ENCODE measurements at places on chromosomes 13 and 19.

DNA sequence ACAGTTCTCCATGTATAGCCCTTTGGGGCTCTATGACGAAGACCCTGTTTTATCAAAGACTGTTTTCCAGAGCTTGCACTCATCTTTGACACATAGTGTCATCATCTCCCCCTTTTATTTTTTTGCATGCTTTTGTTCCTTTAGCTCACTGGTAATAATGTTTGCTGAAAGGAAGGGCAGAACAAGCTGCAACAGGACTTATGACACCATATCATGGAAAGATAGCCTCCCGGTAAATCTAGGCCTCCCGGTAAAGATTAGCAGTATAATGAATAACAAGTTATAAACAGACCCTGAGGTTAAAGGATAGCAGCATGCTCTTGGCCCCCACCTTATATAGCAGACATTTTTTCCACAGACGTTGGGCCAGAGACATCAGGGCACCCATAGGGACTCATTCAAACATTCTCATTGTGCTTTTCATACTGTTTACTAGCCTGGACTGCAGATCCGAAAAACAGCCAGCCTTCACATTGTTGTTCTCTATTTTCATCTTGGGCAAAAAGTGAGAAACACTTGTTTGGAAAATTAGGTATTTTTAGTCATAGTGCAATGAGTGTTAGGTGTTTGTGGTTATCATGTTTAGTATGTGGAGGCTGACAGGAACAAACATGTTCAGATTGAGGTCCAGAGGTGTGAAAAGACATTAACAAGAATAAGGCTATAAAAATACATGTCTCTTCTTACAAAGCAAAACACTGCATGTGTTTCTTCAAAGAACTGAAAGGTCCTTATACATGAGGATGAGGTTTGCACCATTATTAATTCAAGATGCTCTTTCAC, 136.9 kb upstream of the SPRY2 start:
- DNase-seq = no peak

- DNase-seq = no peak
Measured at GRCh38 chr13:65830411-65831205, 1399.5 kb downstream of the PCDH9 start.

DNA sequence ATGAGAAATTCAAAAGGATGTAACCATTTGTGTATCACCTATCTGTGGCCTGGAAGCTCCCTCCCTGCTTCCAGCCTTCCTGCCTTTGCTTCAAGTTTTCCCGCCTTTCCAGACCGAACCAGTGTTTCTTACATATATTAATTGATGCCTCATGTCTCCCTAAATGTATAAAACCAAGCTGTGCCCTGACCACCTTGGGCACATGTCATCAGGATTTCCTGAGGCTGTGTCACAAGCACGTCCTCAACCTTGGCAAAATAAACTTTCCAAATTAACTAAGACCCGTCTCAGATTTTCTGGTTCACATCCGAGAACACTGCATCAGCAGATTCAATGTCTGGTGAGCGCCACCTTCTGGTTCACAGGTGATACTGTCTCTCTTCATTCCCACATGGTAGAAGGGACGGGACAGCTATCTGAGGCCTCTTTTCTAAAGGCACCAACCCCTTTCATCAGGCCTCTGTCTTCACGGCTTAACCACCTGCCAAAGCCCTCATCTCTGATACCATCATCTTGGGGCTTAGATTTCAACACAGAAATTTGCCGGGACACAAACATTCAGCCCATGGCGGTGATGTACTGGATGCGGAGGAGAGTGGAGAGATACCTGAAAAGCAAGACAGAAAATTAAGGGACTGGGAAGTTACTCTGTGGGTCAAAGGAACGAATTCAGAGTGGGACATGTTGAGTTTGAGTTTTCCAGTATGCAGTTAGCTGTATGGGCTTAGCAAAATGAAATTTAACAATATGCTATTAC, 58.7 kb upstream of the PABPC3 start:
- peak; percentile 54 for DNase-seq

DNA sequence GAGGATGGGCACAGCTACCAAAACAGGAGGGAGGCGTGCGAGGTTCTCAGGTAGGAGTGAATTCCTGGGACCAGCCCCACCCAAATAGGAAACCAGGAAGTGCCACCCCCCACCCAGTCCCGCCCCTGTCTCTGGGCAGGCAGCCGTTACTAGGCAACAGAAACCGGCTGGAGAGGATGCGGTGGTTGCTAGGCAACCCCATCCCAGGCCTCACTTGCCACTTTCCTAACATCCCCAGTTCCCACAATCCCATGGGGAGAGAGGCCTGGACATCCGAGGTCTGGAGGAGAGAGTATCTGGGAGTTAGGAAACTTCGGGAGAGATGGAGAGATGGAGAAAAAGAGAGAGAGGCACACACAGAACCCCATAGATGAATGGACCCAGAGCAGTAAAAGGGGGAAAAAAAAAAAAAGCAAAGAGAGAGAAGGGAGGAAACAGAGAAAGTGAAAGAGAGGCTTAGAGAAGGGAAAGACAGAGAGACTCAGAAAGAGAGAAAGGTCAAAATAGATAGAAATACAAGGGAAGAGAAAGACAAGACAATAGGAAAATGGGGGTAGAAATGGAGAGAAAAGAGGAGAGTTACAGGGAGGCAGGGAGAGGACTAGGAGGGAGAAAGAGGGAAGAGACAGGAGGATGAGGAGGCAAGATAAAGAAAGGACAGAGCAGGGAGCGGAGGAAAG, 3.8 kb downstream of the GRIK5 start:
- peak; percentile 47 for DNase-seq

GRCh38 chr13:108419768-108420167, 150.2 kb downstream of the TNFSF13B start:
- no peak for DNase-seq

- no peak for DNase-seq
Measured at GRCh38 chr19:8835877-8836276, 3.7 kb downstream of the MBD3L1 start.

DNA sequence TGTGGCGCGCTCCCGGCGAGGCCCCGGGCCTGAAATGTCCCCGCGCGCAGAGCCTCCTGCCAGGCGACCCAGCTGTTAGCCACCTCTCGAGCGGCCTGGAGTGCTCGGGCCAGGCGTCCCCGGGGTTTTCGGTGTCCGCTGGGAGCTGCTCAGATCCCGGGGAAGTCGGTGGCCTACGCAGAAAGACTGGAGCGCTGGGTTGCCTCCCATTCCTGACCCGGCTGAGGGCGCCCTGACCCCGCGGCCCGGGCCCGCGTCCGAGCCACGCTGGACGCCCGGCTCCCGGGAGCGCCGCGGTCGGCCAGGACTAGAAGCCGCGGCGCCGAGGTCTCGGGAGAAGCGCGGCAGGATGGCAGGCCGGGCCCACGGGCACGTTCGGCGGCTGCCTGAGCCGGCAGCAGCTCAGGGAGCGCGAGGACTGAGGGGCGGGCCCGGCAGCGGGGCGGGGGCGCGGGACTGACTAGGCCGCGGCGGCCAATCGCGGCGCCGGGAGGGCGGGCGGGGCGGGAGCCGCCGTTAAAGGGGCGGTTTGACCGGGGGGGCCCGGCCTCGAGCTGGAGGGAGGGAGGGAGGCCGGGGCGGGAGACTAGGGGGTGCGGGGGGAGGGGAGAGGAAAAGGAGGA, 1.3 kb upstream of the ZIC2 start:
- DNase-seq = peak; percentile 60

GRCh38 chr19:5914358-5914774, 312 bp downstream of the CAPS start:
- no peak for DNase-seq

- peak; percentile 95 for DNase-seq
Measured at GRCh38 chr19:49570138-49570856, 10.1 kb downstream of the NOSIP start.

GRCh38 chr13:65011378-65011777, 2218.8 kb downstream of the PCDH9 start:
- DNase-seq = no peak

GRCh38 chr19:49910179-49910578, 13.5 kb upstream of the IL4I1 start:
- DNase-seq = no peak

DNA sequence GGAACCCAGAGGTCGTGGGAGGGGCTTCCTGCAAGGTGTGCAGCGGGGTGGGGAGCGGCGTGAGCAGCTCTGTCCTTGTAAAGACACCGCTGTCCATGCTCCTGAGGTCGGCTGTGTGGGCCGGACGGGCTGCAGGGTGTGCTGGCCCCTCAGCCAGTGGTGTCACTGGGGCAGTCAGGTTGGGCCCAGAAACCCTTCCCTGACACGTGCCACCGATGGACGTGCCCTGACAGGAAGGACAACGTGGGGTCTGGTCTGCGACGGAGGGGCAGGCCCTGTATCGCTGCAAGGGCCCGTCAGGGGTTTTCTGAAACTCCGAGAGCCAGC, 4.2 kb upstream of the RPS15 start:
- DNase-seq = no peak

DNA sequence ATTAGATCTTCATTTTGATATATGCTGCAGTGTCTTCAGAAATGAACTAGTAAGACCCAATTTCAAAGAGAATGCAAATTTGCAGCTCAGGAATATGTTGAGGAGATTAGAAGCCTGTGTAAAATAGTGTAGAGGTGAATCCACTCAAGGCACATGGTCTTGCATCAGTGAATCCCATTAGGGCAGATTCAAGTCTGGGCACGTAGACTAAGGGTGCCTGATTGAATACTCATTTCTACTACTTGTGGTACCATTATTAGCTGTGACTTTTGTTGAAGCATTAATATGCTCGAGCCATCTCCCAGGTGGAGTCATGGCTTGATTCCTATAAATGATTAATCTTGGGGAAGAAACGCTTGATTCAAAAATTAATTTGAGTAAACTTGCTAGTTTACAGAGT, 129.4 kb downstream of the AKAP11 start:
- DNase-seq = no peak

DNA sequence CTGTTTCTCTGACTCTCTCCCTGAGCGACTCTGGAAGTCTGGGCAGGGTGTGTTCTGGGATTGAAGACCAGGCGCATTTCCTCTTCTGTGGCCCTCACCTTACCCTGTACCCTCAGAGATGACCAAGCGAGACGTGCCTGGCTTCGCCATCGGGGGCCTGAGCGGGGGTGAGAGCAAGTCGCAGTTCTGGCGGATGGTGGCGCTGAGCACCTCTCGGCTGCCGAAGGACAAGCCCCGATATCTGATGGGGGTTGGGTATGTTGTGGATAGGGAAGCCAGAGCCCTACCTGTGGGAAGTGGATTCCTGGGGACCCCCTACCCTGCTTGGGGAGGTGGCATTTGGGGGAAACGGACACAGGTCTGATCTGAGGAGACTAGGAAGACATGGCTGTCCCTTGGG, 5.8 kb upstream of the DNM2 start:
- no peak for DNase-seq

DNA sequence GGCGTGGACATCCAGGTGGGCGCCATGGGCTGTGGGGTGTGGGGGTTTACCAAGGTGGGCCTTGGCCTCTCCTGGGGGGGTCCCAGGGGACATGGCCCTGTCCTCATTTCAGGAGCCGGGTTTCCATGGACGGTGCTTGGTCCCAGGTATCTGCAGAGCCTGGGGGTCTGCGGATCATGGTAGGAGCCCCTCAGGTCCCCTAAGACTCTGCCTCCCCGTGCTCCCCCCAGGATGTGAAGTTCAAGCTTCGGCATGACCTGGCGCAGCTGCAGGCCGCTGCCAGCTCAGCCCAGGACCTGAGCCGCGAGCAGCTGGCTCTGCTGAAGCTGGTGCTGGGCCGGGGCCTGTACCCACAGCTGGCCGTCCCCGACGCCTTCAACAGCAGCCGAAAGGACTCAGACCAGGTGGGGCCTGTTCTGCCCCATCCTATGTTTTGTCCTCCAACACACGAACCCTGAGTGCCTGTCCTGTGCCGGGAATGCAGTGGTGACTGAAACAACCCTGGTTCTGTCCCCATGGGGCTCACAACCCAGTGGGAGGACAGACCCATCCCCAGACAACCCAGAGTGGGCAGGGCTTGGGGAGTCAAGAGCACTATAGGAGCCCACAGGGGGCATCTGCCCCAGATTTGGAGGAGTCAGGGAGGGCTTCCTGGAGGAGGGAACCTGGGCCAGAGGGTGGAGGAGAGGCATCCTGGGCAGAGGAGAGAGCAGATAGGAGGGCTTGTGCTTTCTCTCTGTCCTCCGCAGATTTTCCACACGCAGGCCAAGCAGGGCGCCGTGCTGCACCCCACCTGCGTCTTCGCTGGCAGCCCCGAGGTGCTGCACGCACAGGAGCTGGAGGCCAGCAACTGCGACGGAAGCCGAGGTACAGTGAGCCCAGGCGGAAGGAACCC, 26.8 kb downstream of the DHX34 start:
- no peak for DNase-seq

- DNase-seq = no peak
Measured at GRCh38 chr19:10818301-10819123, 17.5 kb downstream of the TMED1 start.

- no peak for DNase-seq
Measured at GRCh38 chr19:16890461-16891184, 1.8 kb downstream of the F2RL3 start.

GRCh38 chr13:108985166-108985565, 355.8 kb downstream of the MYO16 start:
- DNase-seq = no peak

- DNase-seq = no peak
Measured at GRCh38 chr13:46119883-46120614, 15.2 kb upstream of the CPB2 start.

GRCh38 chr13:110114316-110114715, 192.6 kb downstream of the COL4A1 start:
- no peak for DNase-seq

DNA sequence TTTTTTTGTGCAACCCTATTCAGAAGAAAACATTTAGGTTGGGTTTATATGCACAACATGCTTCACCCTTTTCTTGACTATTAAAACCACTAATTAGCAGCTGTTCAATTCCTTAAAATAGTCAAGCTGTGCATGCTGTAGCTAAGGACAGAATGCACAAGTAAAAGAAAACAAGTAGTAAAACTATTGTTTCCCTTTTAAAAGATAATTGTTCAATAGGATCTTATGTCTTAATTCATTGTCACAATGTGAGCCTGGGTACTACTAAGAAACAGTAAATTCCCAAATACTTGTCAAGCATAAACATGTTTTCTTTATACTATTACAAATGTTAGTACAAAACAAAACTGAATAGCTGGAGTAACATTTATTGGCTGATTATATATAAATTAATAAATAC, 32.6 kb upstream of the MIR17HG start:
- no peak for DNase-seq

DNA sequence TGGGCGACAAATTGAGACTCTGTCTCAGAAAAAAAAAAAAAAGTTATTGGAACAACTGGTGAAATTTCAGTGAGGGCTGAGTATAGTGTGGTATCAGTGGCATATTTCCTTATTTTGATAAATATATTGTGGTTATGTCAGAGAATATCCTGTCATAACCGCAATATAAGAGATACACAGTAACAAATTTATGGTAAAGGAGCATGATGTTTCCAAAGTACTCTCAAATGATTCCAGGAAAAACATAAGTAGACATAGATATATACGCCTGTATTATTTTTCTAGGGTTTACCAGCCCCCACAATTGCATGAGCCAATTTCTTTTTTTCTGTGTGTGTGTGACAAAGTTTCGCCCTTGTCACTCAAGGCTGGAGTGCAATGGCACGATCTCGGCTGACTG, 5.7 kb upstream of the C5AR1 start:
- no peak for DNase-seq

DNA sequence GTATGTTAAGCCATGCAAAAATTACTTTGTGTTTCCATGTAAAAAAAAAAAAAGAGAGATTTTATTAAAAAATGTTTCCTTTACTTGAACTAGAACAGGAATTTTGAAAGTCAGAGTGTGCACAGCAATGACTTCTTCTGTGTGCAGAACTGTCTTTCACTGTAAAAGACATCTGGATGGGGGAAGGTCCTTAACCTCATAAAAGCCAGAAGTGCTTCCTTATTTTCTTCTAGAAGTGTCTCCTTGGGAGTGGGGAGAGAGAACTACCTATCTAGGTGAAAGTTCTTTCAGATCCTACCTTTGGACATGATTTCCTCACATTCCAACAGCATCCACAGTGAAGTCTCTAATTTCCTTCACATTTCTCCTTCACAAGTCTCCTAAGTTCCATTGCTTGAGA, 360.3 kb downstream of the FGF14 start:
- DNase-seq = no peak
